Astrocyte of the hippocampus (primary cell): ENCODE measurements at places on chromosomes 3 and 15.

- DNase-seq: no peak
Observed at GRCh38 chr3:103953796-103954195, 1412.9 kb upstream of the ALCAM start.

GRCh38 chr3:63351159-63352007, 73.3 kb downstream of the SYNPR start:
- peak; percentile 81 for DNase-seq

GRCh38 chr3:167843886-167844285, 108.4 kb downstream of the SERPINI1 start:
- no peak for DNase-seq

- peak; percentile 12 for DNase-seq
Observed at GRCh38 chr15:50939911-50940310, 31.4 kb downstream of the AP4E1 start.

DNA sequence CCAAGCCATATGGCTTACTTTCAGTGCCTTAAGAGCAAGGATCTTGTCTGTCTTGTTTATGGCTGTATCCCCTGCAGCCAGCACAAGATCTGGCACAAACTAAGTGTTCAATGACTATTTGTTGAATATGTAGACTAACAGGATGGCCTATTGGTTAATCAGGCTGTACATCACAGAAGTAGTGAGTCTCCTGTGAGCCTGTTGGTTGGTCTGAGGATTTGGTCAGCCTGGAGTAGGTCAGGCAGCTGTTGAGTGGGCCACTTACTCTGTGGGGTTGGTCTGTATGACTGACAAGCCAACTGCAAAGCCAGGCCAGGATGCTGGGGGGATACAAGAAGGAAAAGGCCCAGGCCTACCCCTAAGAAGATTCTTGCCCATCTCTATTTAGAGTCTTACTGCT, 33.4 kb upstream of the CILP start:
- DNase-seq: no peak

DNA sequence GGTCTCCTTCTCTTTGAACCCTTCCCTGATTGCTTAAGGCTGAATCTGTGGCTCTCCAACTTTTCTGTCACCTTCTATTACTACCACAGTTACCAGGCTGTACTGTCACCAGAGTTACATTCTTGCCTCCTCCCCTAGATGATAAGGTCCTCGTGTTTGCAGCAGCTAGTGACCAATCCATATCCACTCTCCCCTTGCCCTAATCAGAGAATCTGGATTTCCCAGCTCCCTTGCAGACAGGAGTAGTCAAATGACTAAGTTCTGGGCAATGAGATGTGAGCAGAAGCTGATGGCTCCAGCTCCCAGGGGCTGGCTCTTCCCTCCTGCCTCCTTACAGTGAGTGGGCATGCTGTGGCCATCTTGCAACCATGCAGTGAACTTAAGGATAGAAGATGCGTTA, 95.4 kb upstream of the VGLL4 start:
- DNase-seq: no peak

- DNase-seq: no peak
Observed at GRCh38 chr3:11400213-11400612, 128.0 kb downstream of the ATG7 start.

DNA sequence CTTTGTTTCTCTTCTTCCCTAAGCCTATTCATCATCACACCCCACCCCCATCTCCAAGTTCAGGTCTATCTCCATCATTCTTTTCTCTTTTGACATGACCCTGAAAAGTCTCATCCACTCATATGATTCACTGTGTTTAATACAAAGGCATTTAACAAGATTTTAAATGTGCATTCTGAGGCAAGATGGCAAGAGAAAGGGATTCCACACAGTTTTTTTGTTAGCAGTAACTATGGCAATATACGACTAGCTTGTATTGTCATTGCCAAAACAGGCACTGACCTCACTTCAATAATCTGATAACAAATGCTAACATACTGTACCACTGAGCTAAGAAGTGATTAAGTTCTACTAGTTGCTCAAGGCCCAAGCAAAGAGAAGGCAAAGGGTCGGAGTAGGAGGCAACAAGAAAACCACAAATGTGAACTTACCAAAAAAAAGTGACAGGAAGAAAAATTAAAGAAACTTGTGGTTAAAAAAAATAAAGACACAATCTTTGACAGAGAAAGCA, 53.2 kb downstream of the FBN1 start:
- DNase-seq: peak; percentile 93

GRCh38 chr3:61632568-61633175, 71.3 kb downstream of the PTPRG start:
- DNase-seq: no peak

DNA sequence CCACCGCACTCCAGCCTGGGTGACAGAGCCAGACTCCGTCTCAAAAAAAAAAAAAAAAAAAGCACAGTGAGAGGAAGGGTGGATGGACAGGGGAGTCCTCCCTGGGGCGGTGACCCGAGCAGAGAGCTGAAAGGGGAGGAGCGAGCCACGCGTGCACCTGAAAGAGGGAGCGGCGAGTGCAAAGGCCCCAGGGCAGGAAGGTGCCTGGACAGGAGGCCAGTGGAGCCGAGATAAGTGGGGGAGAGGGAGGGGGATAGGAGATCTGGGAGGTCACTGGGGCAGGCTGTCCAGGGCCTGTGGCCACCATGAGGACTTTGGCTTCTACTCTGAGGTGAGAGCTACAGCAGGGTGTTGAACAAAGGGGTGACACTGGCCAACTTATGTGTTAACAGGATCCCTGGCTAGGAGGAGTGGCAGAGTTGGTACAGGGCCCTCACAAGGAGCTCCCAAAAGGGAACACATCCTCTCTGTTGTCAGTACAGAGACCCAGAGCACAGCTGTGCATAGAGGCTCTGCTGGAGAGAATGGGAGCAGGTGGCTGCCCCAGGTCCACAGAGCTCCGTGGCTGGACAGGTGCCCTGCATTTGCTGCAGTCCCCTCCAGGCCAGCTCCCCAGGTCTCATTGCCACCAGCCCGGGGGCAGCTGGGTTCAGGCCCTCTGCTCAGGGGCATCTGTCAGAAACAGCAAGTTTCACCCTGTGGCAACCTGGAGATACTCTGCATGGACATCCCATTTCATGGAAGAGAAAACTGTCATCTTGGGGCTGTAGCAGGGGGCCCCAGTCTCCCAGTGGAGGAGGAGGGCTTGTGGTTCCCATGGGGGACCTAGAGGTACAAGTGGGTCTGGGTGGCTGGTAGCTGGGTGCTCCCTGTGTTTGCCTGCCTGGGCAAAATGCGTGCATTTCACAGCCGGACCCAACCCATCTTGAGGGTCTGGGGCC, 28.5 kb downstream of the FBLN2 start:
- no peak for DNase-seq

DNA sequence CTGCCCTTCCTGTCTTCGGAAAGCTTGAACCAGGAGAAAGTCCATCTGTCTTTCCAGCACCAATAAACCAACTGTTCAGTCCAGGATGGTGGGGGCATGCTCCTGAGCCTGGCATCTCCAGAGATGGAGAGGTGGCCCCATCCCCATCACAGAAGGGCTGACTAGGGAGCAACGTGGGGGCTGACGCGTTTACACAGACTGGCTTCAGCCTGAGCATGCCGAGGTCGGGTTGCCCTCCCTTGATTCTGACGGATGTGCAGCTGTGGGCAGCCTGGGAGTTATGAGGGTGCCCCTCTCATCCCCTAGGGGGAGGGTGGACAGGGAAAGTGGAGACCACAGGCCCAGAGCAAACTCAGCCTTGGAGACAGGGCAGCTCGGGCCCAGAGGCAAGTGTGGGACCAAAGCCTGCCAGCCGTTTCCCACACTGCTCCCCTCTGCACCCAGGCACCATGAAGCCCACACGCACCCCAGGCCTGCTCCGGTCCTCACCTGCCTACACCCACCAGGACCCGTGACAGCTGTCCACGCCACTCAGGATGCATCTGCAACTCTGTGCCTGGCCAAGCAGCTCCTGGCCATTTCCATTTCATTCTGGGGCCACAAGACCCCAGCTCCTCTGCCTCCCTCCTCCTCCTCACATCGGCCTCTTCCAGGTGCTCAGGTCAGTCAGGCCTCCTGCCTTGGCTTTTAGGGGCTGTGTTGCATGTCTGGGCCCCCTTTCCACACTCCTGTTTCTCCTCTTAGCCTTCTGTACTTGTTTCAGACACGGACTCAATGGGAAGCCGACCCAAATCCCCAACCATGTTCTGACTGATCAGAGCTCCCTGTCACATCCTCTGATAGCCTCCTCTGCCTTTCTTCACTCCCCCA, 48.2 kb upstream of the SLC41A3 start:
- DNase-seq: no peak

DNA sequence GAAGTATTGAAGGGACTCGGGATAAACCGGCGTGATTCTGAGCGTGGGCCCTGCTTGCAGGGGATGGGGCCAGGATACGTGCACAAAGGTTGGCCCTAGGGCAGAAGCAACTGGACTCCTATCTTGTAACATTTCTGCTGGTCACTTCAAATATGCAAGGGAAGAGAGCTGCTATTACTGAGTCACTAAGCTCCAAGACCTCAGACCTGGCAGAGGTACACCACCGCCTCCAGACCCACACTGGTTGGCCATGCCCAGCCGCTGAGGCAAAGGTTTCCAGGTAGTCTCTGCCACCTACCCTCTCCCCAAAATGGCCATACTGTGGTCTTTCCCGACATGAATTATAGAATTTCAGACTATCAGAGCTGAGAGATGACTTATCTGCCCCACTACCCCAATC, 13.4 kb upstream of the STRA6 start:
- peak; percentile 64 for DNase-seq

DNA sequence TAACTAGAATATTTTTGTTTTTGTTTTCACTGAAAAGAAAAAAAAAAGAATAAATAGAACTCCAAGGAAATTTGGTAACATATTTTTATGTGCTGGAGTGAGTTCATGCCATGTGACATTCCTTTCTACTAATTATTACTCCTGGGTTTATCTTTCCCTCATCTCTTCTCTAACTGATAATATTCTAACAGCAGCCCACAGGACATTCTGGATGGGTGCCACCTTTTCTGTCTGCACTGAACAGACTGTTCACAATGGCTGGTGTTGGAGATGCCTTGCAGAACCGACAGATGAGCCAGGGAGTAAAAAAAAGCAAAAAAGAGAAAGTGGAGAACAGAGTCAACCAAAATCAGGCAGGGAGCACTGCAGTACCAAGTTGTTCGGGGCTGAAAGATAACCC, 151.3 kb downstream of the OR4M2 start:
- DNase-seq: no peak

DNA sequence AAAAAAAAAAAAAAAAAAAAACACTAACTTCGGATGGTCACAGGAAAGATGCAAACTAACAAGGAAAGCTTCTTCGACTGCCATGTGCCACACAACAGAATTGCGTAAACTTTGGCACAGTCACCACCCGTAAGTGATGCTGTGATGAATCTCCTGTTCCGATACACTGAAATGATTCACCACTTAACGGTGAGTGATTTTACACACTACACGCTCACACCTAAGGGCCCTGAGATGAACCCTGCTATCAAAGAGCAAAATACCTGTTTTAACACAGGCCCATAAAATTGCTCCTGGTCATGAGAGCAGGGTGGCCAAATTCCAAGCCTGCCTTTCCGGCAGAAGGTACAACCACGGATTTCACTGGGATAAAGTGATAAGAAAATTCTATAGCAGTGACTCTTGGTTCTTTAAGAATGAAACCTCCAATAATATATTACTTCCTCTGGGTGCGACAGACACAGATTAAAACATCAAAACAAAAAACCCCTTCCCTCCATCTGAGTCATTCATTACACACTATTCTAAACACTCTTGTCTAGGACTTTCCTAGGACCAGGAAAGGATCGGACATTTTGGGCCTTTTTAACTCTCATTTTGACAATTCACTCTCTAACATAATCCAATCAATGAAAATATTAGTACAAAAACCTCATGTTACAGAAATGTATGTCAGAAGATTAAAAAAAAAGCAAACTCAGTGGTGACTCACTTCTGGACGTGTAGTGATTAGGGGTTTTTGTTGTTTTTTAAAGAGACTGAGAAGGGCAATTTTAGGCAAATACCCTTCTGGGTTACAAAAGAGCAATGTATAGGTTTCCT, 28.3 kb downstream of the LRIG1 start:
- peak; percentile 60 for DNase-seq

GRCh38 chr3:50189274-50189673, 2.1 kb upstream of the GNAT1 start:
- DNase-seq: peak; percentile 93

DNA sequence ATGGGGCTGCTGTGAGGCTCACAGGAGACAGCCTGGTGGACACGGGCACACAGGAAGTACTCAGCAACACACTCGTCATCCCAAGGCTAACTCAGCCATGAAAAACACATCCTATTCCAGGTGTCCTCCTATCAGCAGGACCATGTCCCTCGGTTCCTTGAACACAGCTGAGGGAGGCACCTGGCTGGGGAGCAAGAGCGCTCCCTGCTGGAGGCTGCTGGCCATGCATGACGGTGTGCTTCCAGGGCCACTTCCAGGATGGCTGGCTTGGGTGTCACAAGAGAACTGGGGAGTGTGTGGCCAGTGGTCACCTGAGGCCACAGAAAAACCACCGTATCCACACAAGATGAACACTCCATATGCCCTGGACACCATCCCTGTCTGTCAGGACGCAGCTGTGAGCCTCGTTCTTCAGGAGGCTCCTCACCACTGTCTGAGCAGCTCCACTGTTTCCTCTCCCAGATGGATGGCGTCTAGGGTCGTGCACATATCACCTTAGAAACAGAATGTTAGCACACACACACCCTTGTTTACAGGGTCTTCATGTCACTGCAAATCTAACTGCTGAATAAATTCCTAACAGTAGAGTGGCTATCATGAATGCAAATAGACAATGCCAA, 31.0 kb downstream of the POC1A start:
- peak; percentile 87 for DNase-seq

- DNase-seq: peak; percentile 73
Observed at GRCh38 chr3:195221015-195221853, 49.7 kb downstream of the XXYLT1 start.
